Ecto neural progenitor cell (in vitro differentiated cells): ENCODE measurements at places on chromosomes 5 and 9.
A peak's percentile ranks its signal among the peaks of the same experiment; 100 is the strongest.

DNA sequence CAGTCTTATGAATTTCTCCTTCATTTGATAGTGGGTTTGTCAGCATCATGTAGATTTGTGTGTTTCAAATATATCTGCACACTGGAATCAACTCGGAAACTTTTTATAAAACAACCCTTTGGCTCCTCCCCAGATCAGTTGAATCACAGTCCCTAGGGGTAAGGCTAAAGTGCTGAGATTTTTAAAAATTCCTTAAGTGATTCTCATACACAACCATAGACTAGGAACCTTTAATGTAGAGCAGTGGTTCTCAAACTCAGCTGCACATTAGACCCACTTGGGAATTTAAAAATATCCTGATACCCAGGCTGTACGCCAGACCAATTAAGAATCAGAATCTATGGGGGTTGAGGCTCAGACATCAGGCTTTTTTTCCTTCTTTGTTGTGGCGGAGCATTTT is 17.5 kb upstream of the JAK2 start:
- no peak for DNase-seq

GRCh38 chr9:110995420-110996340 is 42.6 kb downstream of the LPAR1 start:
- DNase-seq, result no peak

DNA sequence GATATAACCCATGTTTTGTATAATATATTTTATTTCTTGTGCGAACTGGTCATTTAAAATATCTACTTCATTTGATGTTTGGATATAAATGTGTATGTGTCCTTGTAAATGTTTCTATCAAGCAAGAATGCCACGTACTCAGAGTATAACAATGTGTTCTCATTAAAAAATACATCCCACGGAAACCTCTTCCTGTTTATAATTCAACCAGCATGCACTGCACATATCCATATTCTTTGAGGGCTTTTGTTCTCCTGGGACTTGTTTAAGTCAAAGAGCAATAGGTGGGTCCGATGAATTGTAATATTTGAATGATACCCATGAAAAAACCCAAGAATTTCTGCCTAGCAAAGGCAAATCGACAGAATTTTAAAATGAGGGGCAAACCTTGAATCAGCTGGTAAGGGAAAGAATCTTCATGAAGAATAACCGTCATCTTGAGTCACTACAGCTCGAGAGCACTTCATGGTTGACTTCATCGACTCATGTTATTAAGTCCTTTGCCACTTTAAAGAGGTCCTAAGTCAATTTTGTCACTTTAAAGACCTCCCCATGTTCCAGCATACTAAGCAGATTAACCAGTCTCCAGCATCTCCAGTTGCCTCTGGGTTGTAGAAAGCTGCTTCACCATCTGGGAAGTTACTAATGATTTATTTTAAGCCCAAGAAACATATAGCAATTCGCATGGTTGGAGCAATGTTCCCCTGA is 80.6 kb downstream of the NPR3 start:
- no peak for DNase-seq

DNA sequence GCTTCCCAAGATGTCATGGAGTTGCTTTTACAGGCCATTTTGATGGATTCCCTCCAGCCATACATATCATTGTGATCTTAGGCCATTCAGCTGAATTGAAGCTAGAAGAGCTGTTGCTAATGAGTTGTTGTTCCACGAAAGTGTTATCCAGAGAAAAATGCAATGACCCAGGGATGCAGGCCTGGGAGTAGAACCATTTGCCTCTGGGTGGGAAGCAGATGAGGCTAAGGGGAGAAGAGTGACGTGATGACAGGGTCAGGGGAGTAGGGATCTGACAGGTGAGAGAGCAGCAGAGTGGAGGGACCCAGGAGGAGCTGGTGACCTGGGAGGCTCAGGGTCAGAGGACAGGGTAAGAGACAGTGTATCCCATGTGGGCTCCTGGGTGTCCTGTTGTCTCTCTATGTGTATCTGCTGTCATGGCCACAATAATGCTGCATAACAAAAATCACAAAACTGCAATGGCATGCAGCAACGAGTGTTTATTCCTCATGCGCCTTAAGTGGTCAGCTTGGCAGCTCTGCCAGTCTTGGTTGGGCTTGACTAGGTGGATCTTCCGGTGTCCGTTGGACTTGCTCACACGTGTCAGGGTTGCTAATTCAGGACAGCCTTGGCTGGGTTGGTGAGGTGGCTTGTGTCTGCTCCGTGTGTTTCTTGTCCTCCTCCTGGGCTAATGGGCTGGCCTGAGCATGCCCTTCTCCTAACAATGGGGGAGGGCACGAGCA is 90.6 kb downstream of the LIFR start:
- no peak for DNase-seq

GRCh38 chr9:71941060-71941568 is 29.7 kb downstream of the C9orf85 start:
- DNase-seq, result no peak

- DNase-seq, result peak; percentile 84
These were observed 37.7 kb downstream of the LAMC3 start for GRCh38 chr9:131046581-131047202.

- DNase-seq, result peak; percentile 56
These were observed 2.2 kb downstream of the NR2F1 start for GRCh38 chr5:93585041-93585766.

DNA sequence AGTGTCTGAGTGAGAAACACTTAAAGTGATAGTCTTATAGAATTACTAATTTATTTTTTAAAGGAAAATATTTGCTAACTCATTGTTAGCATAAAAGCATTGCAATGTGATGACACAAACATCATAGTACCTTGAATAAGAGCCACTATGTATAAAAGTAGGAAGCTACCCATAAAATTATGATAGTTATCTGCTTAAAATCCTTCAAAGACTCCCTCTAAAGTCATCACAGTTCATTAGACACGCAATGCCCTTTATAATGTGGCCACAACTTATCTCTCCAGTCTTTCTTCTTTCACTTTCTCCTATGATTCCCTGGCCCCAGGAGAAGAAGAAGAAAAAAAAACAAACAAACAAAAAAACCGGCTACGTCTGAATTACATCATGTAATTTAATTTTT is 1144.0 kb upstream of the NUDT12 start:
- DNase-seq, result no peak
